Activated CD8-positive, alpha-beta T cell treated with anti-CD3 and anti-CD28 coated beads for 36 hours (primary cell): ENCODE measurements at places on chromosomes 5 and 9. TPM values are rescaled to one million over a fixed set of nuclear protein-coding genes. Genes with fewer than 3 reads are reported as not detected.

DNA sequence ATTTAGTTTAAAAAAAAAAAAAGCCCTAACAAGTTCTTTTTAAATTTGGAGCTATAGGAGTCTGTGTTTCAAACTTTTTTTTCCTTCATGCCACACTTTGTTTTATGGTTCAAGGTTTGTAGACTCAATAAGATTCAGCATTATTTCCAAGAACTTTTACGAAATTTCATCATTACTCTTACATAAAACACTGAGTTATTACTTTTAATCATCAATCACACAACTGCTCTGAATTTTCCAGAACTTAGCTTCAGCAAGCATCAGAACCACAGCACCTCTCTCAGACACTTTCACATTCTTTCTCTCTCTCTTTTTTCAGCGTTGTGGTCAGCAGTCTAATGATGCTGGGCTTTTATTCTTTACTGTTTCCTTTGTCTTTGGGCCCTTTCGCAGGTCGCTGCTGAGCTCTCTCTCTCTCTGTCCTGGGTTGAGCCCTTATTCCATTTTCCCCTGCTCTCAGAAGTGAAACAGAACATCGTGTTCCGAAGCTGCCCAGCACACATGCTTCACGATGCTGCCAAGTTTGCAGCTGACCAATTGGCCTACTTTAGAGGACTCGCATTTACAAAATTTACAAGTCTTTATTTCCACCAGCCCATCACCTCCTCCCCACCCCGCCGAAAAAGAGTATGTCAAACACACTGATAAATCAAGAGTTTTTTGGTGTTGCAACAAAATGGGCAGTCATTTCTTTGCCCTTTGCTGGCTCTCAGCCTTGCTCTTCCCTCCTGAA is 44.6 kb upstream of the PIK3R1 start:
- no peak for DNase-seq

DNA sequence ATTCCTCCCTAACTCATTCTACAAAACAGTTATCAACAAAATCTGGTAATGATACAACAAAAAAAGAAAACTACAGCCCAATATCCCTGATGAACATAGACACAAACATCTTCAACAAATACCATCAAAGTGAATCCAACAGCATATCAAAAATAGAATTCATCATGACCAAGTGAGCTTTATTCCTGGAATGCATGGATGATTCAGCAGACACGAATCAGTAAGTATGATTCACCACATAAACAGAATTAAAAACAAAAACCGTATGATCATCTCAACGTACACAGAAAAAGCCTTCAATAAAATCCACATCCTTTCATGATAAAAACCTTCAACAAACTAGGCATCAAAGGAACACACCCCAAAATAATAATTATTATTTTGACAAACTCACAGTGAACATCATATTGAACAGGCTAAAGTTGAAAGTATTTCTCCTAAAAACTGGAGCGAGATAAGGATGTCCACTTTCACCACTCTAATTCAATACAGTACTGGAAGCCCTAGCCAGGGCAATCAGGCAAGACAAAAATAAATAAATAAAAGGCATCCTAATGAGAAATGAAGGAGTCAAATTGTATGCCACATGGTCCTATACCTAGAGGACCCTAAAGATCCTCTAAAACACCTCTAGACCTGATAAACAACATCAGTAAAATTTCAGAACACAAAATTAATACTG is 305.1 kb upstream of the RGMB start:
- DNase-seq: no peak

GRCh38 chr5:67552773-67553172 is 356.2 kb upstream of the CD180 start:
- DNase-seq: no peak

GRCh38 chr9:99818500-99818899 is 3.2 kb upstream of the NR4A3 start:
- no peak for DNase-seq

- no peak for DNase-seq
Measured at GRCh38 chr5:180117000-180117725, 45.6 kb upstream of the RNF130 start.

DNA sequence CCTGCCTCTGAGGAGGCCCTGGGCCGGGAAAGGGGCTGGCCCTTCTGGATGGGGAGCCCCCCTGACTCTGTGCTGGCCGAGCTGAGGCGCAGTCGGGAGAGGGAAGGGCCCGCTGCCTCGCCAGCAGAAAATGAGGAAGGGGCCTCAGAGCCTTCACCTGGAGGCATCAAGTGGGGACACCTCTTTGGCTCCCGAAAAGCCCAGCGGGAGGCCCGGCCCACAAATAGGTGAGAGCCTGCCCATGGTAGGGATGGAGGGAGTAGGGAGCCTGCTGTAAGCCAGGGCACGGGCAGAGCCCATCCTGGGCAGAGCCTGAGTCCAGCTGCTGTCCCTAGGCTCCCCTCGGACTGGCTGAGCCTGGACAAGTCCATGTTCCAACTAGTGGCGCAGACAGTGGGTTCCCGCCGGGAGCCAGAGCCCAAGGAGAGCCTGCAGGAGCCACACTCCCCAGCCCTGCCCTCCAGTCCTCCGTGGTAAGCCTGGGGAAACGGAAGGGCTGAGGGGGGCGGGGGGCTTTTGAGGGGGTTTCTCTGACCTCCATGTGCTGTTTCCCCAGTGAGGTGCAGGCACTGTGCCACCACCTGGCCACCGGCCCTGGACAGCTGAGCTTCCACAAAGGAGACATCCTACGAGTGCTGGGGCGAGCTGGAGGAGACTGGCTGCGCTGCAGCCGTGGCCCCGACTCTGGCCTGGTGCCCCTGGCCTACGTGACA is 44.3 kb upstream of the TESK1 start:
- DNase-seq: no peak

DNA sequence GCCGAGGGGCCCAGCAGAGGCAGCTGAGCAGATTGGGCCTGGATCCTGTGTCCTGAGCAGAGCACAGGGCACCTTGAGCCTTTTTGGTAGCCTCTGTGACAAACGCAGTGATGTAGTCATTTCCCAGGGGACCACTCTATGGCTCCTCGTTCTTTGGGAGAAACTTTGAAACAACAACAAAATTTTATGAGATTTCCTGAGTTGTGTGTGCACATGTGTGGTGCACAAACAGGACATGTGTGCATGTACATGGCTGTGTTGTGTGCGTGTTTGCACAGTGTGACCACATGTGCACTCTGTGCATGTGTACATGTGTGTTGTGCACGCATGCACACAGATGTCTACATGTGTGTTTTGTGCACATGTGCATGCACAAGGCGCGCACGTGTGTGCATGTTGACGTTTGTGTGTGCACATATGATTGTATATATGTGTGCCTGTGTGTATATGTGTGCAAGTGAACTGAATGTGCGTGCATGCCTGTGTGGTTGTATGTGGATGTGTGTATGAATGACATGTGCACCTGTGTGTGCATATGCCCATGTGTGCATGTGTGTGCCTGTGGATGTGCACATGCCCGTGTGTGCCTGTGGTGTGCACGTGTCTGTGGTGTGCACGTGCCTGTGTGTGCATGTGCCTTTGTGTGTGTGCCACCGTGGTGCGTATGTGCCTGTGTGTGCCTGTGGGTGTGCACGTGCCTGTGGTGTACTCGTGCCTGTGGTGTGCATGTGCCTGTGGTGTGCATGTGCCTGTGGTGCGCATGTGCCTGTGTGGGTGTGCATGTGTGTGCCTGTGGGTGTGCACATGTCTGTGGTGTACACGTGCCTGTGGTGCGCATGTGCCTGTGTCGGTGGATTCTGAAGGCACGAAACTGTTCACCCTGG is 221.6 kb downstream of the CACNA1B start:
- no peak for DNase-seq

- no peak for DNase-seq
Measured at GRCh38 chr9:88005240-88005639, 30.9 kb upstream of the CDK20 start.

GRCh38 chr5:5144441-5144840 is 4.3 kb downstream of the ADAMTS16 start:
- DNase-seq: no peak

DNA sequence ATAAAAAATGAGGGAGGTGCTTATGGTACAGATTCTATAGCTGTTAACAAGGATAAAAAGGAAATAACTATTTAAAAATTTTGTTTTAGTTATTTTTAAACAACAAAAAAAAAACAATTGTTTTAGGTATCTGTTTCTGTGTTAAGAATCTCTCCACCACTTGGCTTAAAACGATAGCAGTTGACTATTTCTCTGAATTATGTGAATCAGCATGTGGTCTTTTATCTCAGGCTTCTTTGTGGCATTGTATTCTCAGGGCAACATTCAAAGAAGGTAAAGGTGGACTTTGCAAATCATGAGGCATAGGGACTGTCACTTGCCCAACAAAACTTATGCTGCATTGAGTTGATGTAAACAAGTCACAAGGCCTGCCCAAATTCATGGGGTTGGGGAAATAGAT is 55.2 kb downstream of the ERBIN start:
- DNase-seq: no peak

GRCh38 chr5:131064669-131065371 is 100.2 kb downstream of the HINT1 start:
- peak; percentile 48 for DNase-seq

DNA sequence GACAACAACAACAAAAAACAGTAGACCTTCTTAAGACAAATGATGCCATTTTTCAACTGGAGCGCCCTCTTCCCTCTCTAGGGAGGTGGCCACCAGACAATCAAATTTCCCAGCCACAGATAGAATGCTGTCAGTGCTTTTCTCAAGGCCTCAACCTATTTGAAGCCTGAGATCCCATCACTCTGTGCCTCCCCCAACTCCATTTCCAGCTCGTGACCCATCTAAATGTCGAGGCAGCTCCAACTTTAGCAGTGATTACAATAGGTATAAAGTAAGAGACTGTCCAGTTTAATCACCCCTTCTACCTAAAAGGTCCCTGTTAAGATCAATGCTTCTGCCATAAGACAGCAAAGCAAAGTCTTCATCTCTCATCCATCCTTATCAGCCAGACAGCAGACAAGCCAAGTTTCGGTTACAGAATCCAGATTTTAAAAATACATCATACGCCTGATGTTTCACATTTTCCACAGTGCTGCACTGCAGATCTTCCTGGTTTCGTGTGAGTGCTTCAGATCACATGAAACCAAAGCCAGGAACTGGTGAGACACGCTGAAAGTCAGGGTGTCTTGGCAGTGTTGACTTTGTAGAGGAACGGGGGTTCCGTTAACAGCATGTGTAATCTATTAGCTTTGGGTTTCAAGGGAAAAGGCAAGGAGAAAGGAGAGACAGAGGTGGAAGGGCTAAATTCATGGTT is 447.8 kb downstream of the ENC1 start:
- DNase-seq: no peak

The ASPN gene
- not detected for total RNA-seq

The ZNF79 gene
- total RNA-seq: 7.6 TPM

The ADAMTS2 gene
- not detected for total RNA-seq

The ACTBL2 gene
- total RNA-seq: not detected

The INSL4 gene
- not detected for total RNA-seq
